ENCODE measurements at places on chromosomes 7 and 10. TPM values are rescaled to one million over a fixed set of nuclear protein-coding genes. Genes with fewer than 3 reads are reported as not detected.
A peak's percentile ranks its signal among the peaks of the same experiment; 100 is the strongest.

DNA sequence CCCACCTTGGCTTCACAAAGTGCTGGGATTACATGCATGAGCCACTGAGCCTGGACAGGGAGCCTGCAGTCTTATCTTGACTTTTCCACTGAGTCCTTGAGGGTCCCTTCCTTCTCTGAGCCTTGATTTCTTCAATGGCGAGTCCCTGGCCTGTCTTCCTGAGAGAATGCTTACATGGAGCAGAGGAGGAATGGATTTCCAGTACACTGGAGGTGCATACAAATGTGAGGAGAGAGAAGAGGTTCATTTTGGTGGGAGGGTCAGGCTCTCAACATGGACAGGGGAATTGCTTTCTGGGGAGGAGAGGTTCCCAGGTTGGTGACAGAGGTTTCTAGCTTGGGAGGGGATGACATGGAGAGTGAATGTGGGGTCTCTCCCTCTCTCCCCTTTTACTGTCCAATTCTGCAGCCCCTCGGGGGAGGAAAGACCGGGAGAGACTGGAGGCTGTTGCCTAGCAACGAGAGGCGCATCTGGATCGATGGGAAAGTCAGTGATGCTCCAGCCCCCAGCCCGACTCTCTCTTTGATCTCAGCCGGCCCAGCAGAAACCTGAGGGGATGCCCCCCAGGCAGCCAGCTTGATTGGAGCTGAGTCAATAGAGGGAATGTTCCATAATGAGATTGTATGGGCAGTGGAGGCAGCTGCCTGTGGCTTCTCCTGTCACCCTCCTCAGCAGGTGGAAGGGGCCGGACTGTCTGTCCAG is 14.8 kb downstream of the SRRM3 start:
- no peak for DNase-seq

The WASHC2A gene
- total RNA-seq, result 32.5 TPM

The ATRNL1 gene
- 0.18 TPM for total RNA-seq

DNA sequence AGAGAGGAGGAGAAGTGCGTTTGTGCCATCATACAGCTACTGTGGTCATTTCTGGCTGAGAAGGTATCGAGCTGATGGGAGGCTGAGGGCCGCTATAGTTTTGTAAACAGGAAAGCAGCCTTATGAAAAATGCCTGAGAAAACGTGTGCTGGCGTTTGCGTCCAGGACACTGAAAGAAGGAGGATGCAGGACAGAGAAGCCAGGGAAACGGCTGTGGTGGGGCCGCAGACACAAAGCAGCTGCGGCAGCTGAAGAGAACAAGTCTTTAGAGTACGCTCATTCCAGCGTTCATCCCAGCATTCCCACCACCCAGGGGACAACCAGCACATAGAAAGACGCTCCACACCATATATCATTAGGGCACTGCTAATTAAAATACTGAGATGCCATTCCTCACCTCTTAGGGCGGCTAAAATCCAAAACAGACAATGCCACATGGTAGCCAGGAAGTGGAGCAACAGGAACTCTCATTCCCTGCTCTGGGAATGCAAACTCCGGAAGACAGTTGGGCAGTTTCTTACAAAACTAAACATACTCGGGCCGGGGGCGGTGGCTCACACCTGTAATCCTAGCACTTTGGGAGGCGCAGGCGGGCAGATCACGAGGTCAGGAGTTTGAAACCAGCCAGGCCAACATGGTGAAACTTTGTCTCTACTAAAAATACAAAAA is 18.4 kb downstream of the GNA12 start:
- peak; percentile 35 for DNase-seq
